ENCODE measurements at places on chromosomes 5 and 9. TPM values are rescaled to one million over a fixed set of nuclear protein-coding genes. Genes with fewer than 3 reads are reported as not detected.

DNA sequence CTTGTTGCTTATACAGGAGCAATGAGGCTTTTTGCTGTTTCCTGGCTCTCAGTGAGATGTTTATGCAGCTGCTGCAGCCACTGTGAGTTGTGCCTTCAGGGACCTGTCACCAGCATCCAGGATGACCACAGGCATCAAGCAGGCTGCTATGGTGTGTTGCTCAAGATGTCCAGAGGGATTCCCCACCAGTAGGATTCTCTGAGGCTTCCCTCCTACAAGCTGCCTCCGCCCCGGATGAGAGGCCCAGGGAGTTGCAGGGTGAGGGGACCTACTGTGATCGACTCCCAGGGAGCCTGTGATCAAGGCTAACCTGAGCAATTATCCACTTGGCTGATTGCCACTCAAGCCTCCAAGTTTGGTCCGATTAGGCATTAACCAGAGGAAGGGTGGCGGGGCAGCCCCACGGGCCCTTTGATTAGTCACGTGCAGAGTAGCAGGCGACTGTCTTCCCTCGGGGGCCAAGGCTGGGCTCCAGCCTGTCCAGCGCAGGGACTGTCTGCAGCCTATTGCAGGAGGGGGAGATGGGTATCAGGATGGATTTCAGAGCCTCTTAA lies 1.8 kb upstream of the FAT2 start:
- H3K27ac ChIP-seq: no peak overlapping the region
- H3K27me3 ChIP-seq: no peaks in the 10 kb centered on the region
- H3K4me1 ChIP-seq: no peaks in the 10 kb centered on the region
- no peaks in the 10 kb centered on the region for H3K36me3 ChIP-seq
- H3K4me3 ChIP-seq: no peak overlapping the region
- peak; percentile 63 for DNase-seq

- no peak overlapping the region for H3K4me3 ChIP-seq
- H3K36me3 ChIP-seq: no peaks in the 10 kb centered on the region
- no peaks in the 10 kb centered on the region for H3K27me3 ChIP-seq
Observed at GRCh38 chr9:133725886-133726285, 12.3 kb downstream of the SARDH start.

The C9 gene
- not detected for polyA plus RNA-seq

The CEP72 gene
- polyA plus RNA-seq: 4.4 TPM

DNA sequence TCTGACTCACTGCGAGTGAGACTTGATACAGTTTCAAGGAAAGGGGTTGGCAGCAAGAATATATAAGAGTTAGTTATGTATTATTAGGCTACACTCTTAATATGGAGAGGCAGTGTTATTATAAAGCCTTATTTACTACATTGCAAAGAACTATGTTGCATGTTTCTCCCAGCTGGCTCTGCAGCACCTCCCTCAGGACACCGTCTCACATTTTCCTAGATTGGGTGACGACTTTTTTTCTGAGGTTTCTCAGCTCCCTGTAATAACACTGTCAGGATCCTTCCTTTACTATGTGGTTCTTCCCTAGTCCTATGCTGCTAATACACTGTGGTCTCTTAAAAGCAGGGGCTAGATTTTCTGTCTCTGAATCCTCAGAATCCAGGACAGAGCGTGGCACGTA lies 153.7 kb downstream of the INSYN2B start:
- H3K4me1 ChIP-seq: no peaks in the 10 kb centered on the region
- H3K4me3 ChIP-seq: no peak overlapping the region
- no peak overlapping the region for H3K27ac ChIP-seq
- no peaks in the 10 kb centered on the region for H3K36me3 ChIP-seq
- H3K27me3 ChIP-seq: no peaks in the 10 kb centered on the region
- DNase-seq: no peak

DNA sequence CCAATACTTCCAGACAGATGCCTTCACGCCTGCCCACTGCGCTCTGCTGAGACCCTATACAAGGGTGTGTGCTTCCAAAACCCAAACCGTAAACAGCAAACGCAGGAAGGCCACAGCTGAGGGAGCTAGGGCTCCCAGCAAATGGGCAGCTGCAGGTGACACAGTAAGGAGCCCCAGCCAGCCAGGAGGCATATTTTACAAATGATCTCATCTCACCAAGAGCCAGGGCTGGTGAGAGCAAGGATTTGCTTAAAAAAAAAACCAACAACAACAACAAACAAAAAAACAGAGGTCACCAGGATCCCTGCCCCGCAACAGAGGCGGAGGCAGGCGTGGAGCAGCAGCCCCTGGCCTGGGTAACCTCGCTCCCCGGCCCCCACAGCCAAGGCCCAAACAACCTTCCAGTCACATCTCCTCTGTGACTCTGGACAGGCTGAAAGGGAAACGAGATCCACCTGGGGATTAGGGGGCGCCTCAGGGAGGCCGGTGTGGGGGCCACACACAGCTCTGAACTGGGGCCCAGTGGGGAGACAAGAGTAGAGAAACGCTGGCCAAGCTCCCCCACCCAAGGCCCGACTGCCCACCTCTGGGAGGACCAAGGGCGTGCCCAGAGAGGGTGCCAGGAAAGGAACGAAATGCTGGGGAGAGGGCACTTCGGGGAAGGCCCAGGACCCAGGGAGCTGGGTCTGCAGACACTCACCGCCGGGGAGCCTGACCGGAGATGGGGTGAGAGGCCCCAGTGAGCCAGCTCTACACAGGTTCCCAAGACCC lies 3.3 kb downstream of the NACC2 start:
- peaks cover 48% of the 10 kb centered on the region for H3K4me1 ChIP-seq
- no peak for DNase-seq
- no peaks in the 10 kb centered on the region for H3K27me3 ChIP-seq
- H3K4me3 ChIP-seq: no peak overlapping the region

GRCh38 chr5:138354926-138355378 lies 2.5 kb downstream of the KDM3B start:
- no peaks in the 10 kb centered on the region for H3K27me3 ChIP-seq
- peak; percentile 64 for DNase-seq
- no peak overlapping the region for H3K27ac ChIP-seq
- H3K36me3 ChIP-seq: peaks cover 7% of the 10 kb centered on the region

DNA sequence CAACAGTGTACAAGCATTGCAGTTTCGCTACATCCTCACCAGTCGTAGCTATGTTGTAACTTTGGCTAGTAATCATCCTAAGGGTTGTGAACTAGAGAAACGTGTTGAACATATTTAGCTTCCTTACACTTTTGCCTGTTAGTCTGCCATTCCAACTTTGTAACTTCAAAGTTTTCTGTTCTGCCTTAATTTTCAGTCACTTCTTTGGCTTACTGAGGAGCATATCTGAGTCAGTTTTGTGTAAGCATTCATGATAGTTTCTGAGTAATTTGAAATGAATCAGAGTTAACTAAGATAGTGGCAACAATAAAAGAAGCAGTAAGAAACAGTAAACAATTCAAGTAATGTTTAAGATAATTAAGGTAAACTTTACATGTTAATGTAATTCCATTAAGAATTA lies 58.9 kb upstream of the MCCC2 start:
- no peaks in the 10 kb centered on the region for H3K4me1 ChIP-seq
- no peaks in the 10 kb centered on the region for H3K27me3 ChIP-seq
- no peak overlapping the region for H3K27ac ChIP-seq
- no peak overlapping the region for H3K4me3 ChIP-seq

The ATOSB gene
- 42.6 TPM for polyA plus RNA-seq

The FBP2 gene
- polyA plus RNA-seq: not detected

The PAEP gene
- not detected for polyA plus RNA-seq

DNA sequence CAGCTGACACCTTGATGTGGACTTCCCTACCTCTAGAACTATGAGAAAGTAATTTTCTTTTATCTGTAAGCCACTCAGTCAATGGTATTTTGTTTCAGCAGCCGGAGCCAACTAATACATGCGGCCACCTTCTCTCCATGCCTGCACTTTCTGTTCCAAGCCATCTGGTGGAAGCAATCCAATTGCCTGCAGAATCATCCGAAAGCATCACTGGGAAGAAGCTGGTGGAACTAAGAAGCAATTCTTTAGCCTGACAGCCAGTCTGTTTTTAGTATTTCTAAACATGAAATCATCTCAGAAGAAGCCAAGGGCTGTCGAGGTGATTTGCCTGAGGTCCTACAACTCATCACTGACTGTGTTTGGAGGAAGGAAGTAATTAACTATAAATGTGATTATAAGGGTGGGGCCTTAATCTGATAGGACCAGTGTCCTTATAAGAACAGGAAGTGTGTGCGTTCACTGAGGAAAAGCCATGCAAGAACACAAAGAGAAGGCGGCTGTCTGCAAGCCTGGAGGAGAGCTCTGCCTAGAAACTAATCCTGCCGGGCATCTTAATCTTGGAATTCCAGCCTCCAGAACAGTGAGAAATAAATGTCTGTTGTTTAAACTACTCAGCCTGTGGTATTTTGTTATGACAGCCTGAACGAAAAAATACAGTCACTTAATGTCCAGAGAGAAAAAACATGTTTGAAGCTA lies 49.1 kb downstream of the NXNL2 start:
- H3K36me3 ChIP-seq: no peaks in the 10 kb centered on the region
- no peak overlapping the region for H3K4me3 ChIP-seq
- H3K27ac ChIP-seq: no peak overlapping the region
- DNase-seq: no peak

GRCh38 chr5:75243510-75243909 lies 6.8 kb upstream of the ANKRD31 start:
- no peak overlapping the region for H3K27ac ChIP-seq
- H3K36me3 ChIP-seq: no peaks in the 10 kb centered on the region
- no peaks in the 10 kb centered on the region for H3K4me1 ChIP-seq
- DNase-seq: no peak
- no peak overlapping the region for H3K4me3 ChIP-seq

- H3K4me1 ChIP-seq: no peaks in the 10 kb centered on the region
- no peak overlapping the region for H3K27ac ChIP-seq
- DNase-seq: no peak
- H3K27me3 ChIP-seq: peaks cover 5% of the 10 kb centered on the region
- H3K4me3 ChIP-seq: no peak overlapping the region
Observed at GRCh38 chr5:149760854-149761187, 30.7 kb downstream of the PPARGC1B start.

The FOXD4L3 gene
- 0.06 TPM for polyA plus RNA-seq

The FGF1 gene
- 5.3 TPM for polyA plus RNA-seq

DNA sequence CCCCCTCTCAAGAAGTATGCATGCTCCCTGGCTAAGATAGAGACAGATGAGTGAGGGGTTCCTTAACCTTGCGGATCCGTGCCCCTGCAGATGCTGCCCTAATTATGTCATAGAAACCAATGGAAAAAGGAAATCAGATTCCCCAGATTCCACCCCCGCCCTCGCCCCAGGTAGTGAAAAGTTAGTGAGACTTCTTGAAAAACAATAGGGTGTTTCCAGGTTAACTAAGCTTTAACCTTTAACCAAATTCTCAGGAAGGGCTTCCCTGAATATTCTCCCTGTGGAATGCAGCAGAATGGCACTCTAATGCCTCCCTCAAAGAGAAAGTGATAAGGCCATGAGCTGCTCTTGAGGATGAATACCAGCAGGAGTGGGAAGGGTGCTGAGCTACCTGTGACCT lies 116.0 kb upstream of the RANBP3L start:
- no peak for DNase-seq
- peaks cover 53% of the 10 kb centered on the region for H3K27me3 ChIP-seq
- H3K4me1 ChIP-seq: no peaks in the 10 kb centered on the region
- no peak overlapping the region for H3K4me3 ChIP-seq
- no peaks in the 10 kb centered on the region for H3K36me3 ChIP-seq

The PCDHA1 gene
- 0.21 TPM for polyA plus RNA-seq

GRCh38 chr9:33458444-33458843 lies 11.1 kb upstream of the AQP3 start:
- peaks cover 4% of the 10 kb centered on the region for H3K36me3 ChIP-seq
- H3K27ac ChIP-seq: no peak overlapping the region
- no peaks in the 10 kb centered on the region for H3K27me3 ChIP-seq
- no peak overlapping the region for H3K4me3 ChIP-seq

GRCh38 chr5:33753704-33754103 lies 138.1 kb downstream of the ADAMTS12 start:
- H3K36me3 ChIP-seq: no peaks in the 10 kb centered on the region
- no peak overlapping the region for H3K4me3 ChIP-seq
- no peak for DNase-seq
- H3K4me1 ChIP-seq: no peaks in the 10 kb centered on the region
- no peaks in the 10 kb centered on the region for H3K27me3 ChIP-seq
- no peak overlapping the region for H3K27ac ChIP-seq

The SPINK6 gene
- polyA plus RNA-seq: not detected

The ARHGEF28 gene
- 3.7 TPM for polyA plus RNA-seq

DNA sequence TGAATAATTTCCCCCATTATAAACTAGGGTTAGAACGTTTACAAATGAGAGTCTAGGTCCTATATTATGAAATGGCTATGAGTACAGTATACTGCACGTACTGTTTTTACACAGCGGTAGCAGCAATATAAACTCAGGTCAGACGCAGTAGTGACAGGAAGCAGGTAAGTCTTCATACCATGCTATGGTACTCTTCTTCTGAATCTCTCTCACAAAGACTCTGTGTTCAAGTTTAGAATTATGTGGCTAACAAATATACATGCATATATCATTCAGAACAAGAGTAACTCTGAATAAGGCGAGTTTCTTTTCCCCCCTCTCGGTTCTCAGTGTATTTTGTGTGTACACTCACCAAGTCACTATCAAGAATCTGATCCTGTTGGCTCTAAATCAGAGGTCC lies 114.9 kb upstream of the KLF9 start:
- no peaks in the 10 kb centered on the region for H3K27me3 ChIP-seq
- no peaks in the 10 kb centered on the region for H3K4me1 ChIP-seq
- no peak for DNase-seq

- no peak for DNase-seq
- no peak overlapping the region for H3K4me3 ChIP-seq
- H3K36me3 ChIP-seq: no peaks in the 10 kb centered on the region
- no peaks in the 10 kb centered on the region for H3K27me3 ChIP-seq
- H3K4me1 ChIP-seq: no peaks in the 10 kb centered on the region
Observed at GRCh38 chr5:59098743-59099142, 515.9 kb downstream of the RAB3C start.

DNA sequence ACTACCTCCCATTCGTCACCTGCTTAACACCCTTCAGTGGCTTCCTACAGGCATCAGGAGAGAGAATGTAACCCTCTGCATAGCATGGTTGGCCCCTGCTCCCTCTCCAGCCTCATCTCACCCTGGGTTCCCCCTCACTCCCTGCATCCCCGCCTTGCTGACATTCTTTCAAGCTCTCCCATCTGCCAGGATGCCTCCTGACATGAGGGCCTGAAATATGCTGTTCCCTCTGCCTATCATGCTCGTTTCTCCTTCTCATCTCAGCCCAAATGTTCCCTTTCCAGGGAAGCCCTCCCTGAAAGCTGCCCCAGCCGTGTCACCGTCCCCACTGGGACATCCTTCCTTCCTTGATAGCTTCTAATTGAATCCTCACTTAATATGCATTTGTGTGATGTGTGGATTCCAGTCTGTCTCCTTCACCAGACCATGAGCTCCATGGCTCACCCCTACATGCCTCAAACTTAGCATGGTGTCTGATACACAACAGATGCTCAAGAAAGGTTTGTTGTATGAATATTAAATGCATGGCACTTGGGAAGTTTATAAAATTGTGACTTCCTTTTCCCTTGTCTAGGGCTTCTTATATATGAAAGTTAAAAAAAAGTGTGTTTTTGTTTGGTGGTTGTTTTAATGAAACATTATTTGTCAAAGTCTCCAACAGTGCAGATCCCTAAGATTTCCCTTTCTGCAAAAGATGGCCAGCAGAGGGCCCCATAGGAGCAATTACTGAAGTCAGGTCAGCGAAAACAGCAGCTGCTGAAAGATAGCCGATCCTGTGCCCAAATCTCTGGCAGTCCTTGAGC lies 7.3 kb upstream of the C5orf58 start:
- H3K27ac ChIP-seq: no peak overlapping the region
- H3K36me3 ChIP-seq: no peaks in the 10 kb centered on the region
- DNase-seq: peak; percentile 70
- no peaks in the 10 kb centered on the region for H3K27me3 ChIP-seq
- 0 out of 2 replicates have a peak, but pooled peaks cover 3% of the 10 kb centered on the region for H3K4me1 ChIP-seq

- H3K36me3 ChIP-seq: no peaks in the 10 kb centered on the region
- no peaks in the 10 kb centered on the region for H3K27me3 ChIP-seq
- H3K27ac ChIP-seq: no peak overlapping the region
Observed at GRCh38 chr5:59178482-59178881, 595.6 kb downstream of the RAB3C start.

The C9orf50 gene
- polyA plus RNA-seq: 0.30 TPM

All from SK-N-SH (cell line).